CD4-positive, alpha-beta T cell treated with Interleukin-15 for 1 hour (primary cell): ENCODE measurements at places on chromosomes 5 and 9.

DNA sequence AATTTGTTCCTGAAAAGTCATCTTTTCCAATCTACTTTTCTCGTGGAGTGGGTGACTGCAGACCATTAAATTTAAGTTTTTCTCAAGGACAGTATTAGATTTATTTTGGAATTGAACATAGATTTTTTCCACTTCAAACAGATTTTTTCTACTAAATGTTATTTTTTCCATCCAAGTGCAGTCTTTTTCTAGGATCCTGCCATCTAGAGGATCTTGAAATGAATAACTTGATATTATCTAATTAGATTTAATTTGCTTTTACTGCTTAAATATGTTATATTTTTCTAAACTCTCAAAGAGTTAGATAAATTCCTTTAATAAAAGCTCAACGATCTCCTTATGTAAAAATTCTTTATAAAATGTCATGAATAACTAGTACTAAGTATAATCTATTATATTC is 136.9 kb upstream of the PRR16 start:
- DNase-seq, result no peak

- DNase-seq, result no peak
Observed at GRCh38 chr9:128899566-128900322, 17.8 kb downstream of the LRRC8A start.

DNA sequence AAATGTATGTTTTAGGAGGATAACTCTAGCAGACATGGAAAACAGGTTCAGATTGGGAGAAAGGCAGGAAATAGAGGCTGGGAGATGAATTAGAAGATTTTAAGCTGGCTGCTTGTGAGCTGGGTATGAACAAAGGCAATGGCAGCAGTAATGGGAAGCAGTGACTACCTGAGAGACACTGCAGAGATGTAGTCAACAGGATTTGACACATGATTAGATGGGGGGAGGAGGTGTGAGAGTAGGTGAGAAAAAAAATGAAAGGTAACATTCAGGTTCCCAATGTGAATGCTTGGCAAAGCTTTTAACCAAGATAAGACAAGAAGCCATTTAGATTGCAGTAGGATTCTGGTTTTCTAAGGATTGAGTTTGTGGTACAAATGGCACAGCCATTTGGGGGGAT is 22.8 kb upstream of the IFNE start:
- DNase-seq, result no peak

DNA sequence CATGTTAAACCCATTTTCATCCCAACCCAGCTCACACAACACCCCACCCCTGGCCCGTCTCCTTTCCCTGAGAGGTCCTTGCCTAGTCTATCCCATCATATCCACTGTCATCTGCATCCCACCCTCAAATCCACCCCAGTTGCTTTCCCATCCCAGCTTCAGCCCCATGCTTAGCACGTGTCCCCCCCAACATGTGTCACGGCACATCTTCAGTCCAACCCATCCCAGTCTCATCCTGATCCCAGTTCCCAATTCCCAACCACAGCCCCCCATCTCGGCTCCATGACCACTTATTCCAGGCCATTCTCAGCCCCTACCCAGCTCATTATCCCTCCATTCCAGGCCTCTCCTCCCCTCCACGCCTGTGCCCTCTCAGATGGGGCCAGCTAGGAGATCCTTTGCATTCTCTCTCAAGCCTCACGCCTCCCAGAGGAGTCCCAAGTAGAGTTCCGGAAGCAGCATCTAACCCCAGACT is 605 bp upstream of the DBN1 start:
- DNase-seq, result no peak

DNA sequence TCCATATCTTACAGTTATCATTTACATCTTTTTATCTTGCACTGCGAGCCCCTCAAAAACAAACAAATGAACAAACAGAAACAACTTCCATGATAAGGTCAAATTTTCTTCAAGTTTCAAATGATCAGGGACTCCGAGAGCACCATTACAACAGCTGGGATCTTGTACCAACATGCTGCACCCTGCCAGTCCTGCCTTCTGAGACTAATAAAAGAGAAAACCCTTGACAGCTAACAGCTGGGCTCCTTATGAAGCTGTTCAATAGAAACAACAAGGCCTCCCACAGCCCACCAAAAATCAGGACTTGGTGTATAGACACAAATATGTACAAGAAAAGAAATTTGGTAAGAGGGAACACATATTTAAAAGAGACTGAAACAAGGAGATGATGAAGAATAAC is 985.3 kb upstream of the DMAC1 start:
- no peak for DNase-seq

- no peak for DNase-seq
Observed at GRCh38 chr9:125663127-125663526, 43.9 kb downstream of the MAPKAP1 start.

DNA sequence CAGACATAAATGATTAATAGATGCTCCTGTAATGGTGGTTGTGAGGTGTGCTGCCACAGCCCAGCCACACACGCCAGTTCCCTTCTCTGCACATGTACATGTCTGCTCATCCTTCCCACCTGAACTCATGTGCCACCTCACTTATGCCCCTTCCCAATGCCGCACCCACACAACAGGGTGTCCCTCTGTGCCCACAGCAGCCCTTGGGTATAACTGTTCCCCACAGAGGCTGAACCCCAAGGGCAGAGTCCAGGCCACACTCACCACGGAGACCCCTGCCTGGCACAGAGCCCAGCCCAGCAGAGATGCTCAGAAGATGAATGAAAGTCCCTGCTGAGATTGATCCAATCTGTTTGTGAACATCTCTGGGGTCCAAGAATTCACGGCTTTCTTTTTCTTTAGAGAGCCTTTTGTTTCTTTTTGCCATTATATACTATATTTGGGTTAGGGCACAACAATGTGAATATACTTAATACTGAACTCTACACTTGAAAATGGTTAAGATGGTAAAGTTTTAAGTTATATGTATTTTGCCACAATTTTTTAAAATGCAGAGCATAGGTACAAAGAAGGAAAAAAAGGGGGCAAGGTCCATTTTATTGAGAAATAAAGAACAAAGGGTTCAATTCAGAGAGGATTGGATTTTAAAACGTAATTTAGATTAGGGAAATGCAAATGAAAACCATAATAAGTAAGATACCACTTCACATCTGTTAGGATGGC is 29.6 kb downstream of the IRF1 start:
- DNase-seq, result no peak

GRCh38 chr9:123120131-123120530 is 86.7 kb downstream of the GPR21 start:
- DNase-seq, result no peak

- DNase-seq, result peak; percentile 78
Observed at GRCh38 chr9:129489838-129490582, 130.9 kb downstream of the C9orf50 start.

GRCh38 chr9:20405616-20406015 is 216.7 kb downstream of the MLLT3 start:
- no peak for DNase-seq

GRCh38 chr5:6773342-6774035 is 60.3 kb downstream of the TENT4A start:
- no peak for DNase-seq

DNA sequence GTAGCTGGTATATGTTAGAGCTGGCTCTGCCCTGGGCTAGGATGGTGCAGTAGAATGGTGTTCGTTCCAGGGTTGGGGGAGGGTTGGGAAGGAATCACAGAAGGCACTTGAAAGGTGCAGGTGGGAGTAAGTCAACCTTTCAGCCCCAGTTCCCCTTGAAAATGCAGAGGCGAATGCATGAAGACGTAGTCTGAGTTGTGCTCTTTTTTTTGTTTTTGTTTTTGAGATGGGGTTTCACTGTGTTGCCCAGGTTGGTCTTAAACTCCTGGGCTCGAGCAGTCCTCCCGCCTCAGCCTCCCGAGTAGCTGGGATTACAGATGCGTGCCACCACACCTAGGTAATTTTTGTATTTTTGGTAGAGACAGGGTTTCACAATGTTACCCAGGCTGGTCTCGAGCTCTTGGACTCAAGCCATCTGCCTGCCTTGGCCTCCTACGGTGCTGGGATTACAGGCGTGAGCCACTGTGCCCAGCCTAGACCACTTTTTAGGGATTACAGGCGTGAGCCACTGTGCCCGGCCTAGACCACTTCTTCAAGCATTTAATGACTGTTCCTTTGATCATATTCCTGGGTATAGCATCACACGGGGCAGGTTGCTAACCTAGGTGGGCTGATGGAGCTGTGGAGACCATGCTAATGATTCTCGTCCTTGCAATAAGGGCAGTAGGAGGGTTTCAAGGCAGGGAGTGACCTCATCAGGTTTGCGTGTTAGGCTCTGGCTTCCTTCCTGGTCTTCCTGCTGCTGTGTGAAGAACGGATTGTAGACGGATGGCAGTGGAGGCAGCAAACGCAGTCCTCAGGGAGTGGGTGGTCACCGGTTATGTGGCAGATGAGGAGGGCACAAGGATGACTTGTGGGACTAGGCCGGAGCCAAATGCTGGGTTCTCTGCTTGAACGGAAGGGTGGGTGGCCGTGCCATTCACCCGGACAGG is 13.7 kb downstream of the EHMT1 start:
- DNase-seq, result no peak

DNA sequence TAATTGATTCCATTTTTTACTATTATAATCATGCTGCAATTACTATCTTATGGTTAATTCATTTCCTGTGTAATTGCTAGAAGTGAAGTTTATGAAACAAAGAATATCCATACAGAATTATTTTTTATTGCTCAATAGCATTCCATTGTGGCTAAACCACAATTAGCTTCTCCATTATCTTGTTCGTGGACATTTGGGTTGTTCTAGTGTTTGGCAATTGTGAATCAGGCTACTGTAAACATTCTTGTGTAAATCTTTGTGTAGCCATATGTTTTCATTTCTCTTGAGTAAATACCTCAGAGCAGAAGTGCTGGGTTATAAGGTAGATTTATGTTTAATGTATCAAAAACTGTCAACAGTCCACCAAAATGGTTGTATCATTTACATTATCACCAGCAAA is 341.1 kb downstream of the MAT2B start:
- no peak for DNase-seq

DNA sequence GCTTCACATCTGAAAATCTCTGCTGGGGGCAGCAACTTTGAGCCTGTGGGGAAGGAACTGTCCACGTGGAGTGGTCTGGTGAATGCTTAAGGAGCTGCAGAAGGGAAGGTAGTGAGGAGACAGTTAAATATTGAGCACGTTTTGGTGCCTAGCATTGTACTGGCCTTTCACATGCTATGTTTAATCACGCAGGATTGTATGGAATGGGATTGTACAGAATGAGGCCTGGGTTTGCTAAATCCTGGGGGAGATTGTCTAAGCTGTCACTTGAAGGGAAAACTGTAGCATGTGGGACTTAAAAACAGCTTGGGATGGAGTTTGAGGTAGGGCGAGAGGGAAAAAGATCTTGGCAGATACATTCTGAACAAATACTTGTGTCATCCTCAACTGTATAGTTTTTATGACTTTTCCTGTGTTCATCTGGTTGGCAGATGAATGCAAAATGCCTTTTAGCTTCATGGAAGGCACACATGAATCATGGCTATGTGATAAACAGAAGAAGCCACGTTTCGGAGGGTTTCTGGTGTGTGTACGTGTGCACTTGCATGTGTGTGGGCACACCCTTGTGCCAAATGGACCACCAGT is 106.6 kb downstream of the TMC1 start:
- DNase-seq, result no peak

GRCh38 chr5:179841621-179842020 is 17.0 kb downstream of the MRNIP start:
- DNase-seq, result no peak

- DNase-seq, result no peak
Observed at GRCh38 chr9:94033383-94033782, 50.9 kb upstream of the PTPDC1 start.

DNA sequence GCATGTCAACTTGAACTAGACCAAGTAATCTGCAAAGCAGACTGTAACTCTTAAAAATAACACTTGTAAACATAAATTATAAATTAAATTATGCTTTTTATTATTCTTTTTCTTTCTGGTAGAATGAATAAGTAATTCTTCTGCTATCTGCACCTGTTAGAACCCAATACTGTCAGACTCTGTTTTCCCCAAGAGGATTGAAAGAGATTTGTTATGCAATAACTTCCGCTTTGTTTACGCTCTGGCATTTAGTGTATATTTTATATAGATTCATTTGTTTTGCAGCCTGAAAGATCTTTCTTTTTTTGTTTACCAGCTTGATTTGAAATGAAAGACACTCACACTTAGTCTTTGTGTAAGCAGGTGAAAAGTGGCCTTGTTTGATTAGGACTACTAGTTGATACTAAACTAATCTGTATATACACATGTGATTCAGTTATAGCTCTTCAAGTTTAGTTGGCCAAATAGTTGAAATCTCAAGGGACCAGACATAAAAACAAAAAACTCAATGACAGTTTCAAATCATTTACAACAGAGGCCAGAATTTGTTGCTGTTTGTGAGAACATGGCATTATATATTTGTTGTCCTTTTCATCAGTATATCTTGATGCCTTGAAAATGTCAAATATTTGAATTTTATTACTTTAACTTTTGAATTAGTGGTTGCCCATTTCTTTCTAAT is 155.8 kb downstream of the PBX3 start:
- DNase-seq, result no peak

- no peak for DNase-seq
Observed at GRCh38 chr9:91411096-91411771, 12.4 kb downstream of the NFIL3 start.

DNA sequence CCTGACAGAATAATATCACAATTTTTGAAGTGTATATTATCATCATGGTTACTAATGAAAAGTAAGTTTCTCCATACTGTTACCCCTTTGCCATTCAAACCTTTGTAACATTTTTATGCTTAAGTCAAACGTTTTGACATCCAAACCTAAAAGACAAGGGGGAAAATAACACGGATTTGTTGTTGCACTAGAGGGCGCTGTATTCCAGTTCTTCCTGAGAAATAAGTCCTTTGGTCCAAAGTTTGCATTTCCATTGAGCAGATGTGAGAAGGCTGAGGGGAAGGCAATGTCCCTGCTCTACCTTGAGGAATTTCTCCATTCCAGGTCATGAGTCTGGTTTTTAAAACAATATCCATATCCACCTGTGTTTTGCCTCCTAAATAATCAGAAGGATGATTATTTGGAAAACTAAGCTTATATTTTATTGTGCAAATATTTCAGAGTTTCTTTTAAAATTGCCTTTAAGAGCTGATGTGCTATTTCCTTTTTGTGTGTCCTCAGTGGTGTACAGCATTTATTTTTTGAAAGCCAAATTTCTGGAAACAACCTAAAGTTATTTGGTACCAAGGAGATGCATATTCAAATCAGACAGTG is 9.7 kb downstream of the LECT2 start:
- no peak for DNase-seq

DNA sequence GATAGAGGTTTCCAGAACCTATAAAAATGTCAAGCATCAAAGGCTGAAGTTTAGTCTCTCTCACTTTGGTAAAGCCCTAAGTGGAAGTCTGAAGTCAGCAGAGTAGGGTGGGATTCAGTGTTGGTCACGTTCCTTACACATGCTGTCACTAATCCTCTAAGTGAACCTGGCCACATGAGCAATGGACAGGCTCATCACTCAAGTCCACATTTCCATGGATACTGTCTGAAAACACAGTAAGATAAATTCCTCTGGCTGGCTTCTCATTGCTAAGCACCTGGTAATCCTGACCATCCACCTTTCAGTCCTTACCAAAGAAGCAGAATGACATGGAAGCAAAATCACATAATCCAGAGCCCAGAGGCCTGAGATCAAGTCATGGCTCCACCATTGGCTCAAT is 43.8 kb downstream of the GNA14 start:
- no peak for DNase-seq

- DNase-seq, result no peak
Observed at GRCh38 chr5:137565450-137565849, 66.3 kb upstream of the SPOCK1 start.
